ENCODE measurements at places on chromosomes 6 and 20.

GRCh38 chr6:163842467-163842866, 427.9 kb downstream of the QKI start:
- DNase-seq = no peak

DNA sequence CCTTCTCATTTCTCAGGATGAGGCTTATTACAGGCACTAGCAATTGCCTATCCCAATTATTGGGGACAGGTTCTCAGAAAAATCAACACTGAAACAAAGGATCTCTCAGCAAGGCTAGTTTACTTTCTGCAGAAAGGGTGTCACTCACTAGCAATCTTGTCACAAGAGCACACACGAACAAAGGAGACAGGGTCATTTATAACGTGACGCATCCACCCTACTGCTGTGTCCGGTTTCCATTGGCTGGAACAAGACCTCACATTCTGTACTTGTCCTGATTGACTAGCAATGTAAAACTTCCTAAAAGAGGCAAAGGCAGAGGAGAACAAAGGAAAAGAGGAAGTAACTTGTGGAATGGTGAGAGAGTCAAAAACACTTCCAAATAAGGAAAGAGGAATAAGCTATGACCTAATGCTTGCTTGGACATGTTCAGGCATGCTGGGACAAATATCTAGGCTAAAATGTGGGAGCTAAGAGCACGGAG, 160.2 kb upstream of the STXBP5 start:
- no peak for DNase-seq

- DNase-seq = no peak
These were observed 41.5 kb downstream of the SNRNP48 start for GRCh38 chr6:7631466-7631865.

DNA sequence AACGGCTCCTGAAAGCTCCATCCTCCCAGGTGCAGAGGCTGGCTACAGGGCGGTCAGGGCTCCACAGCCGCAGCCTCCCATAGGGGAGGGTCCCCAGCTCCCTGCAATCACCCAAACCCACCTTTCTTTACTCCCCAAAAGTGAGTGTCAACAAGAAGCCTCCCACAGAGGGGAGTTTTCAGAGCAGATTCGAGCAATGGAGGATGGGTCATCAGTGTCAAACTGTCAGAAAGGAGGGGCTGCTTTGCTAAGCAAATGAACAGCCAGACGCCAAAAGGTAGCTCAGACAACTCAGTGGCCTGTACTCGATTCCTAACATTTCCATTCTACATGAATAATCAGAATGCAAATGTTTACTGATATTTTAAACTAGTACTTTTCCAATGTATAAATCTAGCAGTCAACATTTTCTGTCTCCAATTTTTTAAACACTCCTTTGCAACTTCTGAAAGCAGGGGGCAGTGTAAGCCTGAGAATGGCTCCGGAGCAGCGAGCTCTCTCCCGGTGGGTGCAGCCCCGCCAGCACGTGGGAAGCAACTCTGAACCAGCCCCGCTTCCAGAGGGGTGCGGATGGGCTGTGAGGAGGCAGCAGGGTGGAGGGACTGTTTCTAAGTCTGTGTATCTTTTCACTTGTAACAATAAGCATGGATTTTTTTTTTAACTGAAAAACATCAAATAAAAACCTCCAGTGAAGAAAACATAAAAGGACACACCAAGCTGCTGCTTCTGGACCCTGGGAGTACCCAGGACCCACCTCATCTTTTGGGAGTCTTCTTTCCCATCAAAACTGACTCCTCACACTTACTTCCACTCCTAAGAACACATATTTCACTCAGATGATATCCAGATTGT, 54.9 kb downstream of the TAF4 start:
- no peak for DNase-seq

DNA sequence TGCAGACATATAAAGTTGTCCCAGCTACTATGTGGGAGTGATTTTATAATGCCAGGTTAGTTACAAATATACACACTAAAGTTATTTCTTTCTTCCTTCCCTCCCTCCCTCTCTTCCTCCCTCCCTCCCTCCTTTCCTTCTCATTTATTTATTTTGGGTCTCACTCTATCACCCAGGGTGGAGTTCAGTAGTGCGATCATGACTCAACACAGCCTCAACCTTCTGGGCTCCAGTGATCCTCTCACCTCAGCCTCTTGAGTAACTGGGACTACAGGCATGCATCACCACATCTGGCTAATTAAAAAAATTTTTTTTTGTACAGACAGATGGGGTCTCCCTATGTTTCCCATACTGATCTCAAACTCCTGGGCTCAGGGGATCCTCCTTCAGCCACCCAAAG, 59.2 kb downstream of the PHF20 start:
- no peak for DNase-seq

DNA sequence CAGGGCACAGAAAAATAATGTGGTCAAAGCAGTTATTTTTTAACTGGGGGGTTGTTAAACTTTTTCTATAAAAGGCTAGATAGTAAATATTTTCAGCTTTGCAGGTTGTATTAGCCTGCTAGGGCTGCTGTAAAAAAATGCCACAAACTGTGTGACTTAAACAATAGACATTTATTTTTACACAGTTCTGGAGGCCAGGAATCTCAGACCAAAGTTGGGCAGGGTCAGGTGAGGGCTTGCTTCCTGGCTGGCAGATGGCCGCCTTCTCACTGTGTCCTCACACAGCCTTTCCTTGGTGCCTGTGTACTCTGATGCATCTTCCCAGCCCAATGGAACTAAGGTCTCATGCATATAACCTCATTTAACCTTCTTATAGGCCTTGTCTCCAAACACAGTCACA, 294.7 kb downstream of the PTPRT start:
- DNase-seq = no peak

DNA sequence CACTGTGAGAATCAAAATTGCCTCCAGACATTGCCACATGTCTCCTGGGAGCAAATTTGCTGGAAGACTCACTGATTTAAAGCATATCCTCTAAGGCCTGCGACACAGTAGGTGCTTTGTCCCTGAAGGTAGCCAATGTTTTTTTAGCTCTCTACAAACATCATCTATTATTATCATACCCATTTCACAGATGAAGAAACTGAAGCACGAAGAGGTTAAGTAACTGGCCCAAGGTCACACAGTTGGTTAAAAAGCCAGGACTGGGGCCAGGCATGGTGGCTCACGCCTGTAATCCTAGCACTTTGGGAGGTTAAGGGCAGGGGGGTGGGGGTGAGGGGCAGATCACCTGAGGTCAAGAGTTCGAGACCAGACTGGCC, 12.4 kb downstream of the SLC13A3 start:
- DNase-seq = no peak

GRCh38 chr6:135115411-135115810, 60.8 kb upstream of the HBS1L start:
- DNase-seq = no peak

DNA sequence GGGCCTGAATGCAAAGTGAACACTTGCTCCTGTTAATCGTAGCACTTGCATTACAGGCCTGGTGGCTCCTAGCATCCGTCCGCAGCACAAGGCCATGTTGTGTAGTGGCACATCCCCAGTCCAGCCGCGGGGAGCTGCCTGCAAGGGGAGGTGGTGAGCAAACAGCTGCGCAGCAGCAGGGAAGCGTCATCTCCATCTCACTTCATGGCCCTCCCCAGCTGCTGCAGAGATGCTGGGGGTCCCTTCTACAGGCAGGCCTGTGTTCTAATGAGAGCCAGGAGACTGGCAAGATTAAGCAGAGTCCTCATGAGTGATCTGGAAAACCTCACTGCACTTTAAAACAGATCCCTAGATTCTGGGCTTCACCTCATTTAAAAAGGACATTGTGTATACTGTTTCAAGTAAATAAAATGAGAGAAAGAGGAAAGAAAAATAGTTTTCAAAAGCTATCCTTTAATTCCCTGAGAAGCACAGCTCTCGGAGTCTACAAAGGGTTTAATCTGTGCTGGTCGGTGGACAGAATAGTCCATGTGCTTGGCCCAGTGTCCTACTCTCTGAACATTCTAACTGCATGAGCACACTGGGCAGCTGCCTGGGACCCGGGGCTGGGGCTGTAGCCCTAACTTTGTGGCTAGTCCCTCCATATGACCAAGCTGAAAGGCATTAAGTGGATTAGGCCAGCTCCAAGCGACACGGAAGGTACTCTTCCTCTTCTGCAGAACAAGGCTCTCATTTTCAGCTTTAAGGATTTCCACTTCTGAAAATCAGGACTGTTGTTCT, 125.8 kb downstream of the LY86 start:
- no peak for DNase-seq

GRCh38 chr6:37095997-37096396, 74.0 kb upstream of the PIM1 start:
- no peak for DNase-seq

GRCh38 chr20:48672324-48672723, 155.5 kb downstream of the PREX1 start:
- no peak for DNase-seq

DNA sequence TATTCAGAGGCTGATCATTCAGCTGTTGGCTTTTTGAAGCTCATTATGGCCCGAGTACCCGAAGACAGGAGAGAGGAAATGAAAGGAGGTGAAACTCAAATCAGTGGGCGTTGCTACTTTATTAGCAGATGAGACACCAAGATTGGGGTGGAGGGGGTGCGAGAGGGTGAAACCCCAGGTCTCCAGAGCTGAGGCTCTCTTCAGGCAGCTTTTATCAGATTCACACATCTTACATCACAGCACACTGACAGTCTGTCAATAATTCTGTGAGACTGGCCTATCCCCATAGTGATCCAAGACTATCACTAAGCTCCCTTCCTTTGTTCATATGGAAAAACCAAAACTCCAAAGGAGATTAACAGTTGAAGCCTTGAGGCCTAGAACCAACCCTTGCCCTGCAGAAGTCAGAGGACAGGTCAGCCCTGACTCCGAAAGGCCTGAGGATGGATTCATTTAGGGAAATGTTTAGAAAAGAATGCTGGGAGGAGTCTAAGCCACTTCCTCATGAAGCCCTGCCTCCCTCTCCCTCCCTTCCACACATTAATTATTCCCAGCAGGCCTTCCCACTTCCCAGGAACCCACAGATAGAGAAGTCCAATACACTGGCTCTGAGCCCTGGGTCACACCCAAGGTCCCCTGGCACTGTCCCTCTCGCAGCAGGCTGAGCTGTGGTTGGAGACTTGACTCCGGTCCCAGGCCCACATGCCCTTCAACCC, 23.2 kb downstream of the TRERF1 start:
- DNase-seq = no peak

GRCh38 chr6:72689107-72689954, 67.5 kb downstream of the KCNQ5 start:
- DNase-seq = no peak

DNA sequence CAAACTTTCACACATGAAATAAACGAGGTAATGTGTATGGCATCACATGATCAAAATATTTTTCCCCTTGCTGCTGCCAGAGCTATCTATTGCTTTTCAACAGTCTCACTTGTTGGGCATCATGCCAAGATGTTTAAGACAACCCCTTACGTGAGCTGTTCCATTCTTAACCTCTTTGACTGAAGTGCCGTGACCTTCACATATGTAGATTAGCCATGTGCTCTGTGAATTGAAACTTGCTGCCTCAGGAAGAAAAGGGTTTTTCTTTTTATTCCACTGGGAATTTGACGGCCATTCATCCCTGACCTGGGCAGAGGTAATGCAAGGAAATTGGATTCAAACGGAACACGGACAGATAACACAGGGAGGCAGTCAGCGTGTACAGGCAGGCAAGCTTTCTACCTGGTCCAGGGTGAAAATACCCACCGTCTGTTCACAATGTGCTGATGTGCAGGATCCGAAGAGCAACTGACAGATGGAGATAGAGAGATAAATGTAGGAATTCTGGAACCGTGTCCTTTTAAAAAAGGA, 14.2 kb downstream of the ARID1B start:
- no peak for DNase-seq

DNA sequence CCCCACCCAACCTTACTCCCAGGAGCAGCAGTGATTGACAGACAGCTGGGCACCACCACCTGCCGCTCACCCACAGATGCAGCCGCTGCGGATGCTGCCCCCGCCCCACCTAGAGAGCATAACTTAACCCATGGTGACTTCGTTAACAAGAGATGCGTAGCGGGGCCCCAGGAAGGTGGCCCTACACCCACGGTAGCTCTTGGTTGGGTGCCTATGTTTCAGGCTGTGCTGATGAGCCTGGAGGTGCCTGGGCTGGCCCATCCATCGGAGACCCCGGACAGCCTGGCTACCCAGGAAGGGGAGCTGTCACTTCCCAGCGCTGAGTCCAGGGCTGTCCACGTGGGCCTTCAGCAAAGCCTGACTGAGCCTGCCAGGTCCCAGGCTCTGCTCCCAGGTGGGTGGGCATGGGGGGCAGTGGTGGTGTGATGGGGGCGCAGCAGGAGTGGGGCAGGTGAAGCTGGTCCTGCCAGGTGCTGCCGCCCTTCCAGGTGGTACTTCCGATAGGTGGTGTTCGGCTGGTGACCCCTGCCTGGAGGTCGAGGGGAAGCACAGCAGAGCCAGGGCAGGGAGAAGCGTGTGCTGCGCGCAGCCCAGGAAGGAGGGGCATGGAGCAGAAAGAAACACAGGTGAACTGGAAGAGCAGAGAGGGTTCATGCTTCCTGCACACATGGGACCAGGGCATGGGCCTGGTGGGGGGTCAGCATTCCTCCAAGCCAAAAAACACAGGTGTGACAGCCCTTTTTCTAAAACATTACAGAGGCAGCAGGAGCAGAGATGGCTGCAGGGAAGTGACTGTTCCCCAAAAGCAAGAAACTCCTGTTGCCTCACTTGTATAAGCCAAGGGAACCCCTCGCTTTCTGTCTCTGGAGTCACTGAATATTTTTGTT, 56.9 kb downstream of the SYNJ2 start:
- no peak for DNase-seq

GRCh38 chr6:13872681-13873080, 52.1 kb upstream of the RNF182 start:
- no peak for DNase-seq

DNA sequence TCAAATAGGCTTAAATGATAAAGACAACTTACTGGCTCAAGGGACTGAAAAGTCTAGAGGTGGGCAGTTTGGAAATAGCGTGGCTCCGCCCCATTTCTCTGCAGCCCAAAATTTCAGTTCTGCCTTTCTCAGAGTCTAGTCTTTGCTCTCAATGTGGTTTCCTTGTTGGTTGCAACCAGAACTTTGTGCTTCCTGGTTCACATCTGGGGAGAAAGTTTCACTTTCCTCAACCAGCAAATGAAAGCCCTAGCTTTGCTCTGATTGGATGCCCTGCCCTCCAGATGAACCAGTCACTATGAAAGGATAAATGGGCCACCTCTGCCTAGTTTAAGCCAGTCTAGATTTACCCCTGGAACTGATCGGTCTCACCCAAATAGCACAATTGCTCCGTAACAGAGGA, 14.9 kb downstream of the SYCP2L start:
- DNase-seq = no peak

DNA sequence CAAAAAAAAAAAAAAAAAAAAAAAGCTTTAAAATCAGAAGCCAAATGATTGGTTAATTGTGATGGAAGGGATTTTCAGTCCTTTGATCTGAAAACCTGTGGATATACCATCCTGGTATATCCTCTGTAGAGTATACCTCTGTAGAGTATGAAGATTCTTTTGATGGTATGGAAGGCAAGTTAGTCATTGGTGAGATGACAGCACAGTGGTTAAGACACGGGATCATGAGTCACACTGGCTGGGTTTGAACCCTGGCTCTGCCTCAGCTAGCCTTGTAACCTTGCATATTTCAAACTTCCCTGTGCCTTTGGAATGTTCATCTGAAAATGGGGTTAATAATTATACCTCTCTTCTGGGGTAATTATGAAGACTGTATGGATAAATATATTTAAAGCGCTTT, 179.3 kb downstream of the CARMIL1 start:
- no peak for DNase-seq

Data from hypothalamus (tissue), 51 donors.